ENCODE measurements at places on chromosomes 11 and 22.
A peak's percentile ranks its signal among the peaks of the same experiment; 100 is the strongest.

DNA sequence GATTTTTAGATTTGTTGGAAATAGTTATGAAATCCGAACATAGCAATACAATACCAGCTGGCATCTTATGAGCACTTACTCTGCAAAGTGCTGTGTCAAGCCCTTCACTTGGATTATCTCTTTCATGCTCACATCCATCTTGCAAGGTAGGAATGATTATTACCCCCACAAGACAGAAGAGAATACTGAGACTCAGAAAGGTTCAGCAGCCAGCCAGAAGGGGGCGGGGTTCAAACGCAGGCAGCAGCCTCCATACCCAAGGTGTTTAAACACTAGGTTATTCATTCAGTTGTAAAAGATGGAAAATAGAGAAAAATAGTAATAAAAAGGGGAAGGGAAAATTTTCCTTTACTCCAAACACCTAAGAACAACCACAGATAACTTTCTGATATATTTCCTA, 158.5 kb downstream of the CCDC34 start:
- DNase-seq: no peak

DNA sequence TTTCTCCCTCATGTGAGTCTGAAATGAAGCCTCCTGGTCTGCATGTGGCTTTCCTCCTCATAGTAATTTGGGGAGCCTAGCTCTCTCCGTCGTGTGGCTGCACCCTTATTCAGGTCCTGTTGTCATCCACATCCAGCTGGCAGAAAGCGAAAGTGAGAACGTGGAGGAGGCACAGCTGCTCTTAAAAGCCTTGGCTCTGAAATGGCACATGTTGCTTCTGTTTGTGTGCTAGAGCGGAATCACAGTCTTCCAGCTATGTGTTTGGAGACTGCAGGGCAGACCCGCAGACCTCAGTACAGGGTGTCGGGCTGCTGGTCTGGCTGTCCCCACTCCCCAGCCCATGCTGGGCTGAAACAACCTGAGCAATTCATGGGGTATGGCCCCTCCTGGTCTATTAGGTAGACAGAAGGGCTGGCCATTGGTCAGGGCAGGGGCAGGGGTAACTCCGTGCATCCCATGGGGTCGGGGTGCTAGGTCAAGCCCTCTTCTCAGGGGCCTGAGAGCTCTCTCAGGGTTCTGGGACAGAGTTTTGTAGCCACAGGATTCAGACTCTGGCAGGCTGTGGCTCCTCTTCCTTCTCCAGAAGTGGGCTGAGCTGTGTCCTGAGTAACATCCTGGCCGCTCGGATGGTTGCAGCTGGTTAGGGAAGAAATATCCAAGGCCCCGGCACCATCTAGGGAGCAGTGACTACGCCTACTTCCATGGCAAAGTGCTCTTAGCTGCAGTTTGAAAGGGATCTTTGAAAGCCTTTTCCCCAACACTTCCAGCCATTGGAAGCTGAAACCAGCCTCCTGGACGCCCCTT, 50.6 kb downstream of the C11orf96 start:
- DNase-seq: peak; percentile 13

DNA sequence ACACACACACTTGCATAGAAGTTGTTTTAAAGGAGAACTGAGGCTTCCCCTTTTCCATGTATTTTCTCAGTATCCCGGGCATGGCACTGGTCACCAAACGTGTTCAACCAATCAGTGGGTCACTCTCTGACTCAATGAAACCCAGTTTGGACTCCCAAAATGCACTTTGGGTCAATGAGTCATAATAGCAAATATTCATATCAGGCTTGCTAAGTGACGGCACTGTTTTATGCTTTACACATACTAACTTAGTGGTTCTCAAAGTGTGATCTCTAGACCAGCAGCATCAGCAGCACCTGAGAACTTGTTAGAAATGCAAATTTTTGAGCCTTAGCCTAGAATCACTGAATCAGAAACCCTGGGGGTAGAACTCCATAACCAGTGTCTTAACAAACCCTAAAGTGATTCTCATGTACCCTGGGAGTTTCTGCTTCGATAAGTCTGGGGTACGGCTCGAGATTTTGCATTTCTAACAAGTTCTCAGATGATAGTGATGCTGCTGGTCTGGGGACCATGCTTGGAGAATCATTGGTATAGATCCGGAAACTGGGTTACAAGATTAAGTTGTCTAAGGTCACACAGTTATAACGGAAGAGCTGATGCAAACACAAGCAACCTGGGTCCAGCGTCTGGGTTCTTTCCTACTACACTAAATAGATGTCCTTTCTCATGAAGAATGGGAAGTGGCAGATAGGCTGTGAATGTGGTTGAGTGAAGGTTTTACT, 35.6 kb downstream of the ETS1 start:
- DNase-seq: no peak

DNA sequence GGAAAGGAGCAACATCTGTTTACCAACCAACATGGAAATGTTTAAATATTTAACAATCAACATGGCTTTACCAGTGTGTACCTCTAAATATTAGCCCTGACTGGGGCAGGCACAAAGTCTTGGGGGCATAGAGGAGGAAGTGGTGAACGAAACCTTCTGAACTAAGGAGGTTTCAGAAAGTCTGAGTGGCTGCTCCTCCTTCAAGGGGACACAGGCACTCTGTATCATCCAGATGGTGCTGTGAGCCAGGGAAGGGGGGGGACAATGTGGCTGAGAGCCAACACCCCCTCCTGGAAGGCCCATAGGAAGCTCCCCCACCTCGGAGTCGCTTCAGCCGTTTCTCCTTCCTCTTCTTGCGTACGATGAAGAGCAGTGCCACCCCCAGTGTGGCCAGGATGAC, 107.7 kb downstream of the CEP164 start:
- DNase-seq: no peak

DNA sequence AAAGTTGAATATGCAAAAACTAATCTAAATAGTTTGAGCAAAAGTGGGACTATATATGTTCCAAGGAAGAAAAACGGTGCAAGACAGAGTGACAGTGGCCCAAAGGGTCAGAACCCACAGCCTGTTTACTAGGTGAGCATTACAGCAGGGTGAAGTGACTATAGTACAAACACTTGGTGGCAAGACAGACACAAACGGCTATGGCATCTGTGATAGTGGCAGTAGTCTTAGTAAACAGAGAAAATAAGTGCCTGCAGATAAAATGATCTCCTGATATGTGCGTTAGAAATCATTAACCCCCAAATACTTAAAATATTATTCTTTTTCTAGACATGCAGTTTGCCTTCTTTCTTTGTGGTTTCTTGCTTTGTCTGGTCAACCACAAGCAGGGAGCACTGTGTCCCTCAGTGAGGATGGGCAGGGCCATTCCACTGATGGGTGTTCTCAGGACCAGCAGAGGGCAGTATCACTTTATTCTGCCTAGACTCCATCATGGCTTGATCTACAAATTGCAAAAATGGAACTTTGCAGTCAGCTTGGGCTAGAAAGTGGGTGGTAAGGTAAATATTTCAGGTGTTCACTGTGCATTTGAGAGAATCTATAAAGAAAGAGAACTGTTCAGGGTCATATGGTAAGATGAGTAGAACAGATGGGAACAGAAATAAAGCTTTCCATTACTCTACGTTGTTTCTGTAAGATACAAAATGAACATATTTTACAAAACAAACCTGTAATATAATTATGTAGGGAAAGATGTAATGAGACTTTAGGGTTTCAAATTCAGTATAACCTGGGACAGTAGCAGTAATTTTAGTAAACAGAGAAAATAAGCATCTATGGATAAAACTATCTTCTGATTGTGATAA, 198.2 kb downstream of the SWAP70 start:
- peak; percentile 33 for DNase-seq

GRCh38 chr11:105203569-105204240, 64.1 kb upstream of the CARD18 start:
- no peak for DNase-seq

Data from amygdala (tissue), 56 donors.